ENCODE measurements at places on chromosomes 1 and 21.

DNA sequence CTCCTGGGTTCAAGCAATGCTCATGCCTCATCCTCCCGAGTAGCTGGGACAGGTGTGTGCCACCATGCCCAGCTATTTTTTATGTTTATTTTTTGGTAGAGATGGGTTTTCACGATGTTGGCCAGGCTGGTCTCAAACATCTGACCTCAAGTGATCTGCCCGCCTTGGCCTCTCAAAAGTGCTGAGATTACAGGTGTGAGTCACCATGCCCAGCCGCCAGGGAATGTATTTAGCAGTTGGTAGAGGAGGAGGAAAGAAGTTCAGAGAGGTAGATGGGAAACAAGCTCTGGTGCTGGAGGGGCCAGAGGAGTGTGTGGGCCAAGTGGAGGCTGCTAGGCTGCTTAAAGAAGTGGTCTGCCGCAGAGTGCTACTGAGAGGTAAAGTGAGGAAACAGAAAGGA is 6.0 kb downstream of the DOP1B start:
- DNase-seq = no peak

DNA sequence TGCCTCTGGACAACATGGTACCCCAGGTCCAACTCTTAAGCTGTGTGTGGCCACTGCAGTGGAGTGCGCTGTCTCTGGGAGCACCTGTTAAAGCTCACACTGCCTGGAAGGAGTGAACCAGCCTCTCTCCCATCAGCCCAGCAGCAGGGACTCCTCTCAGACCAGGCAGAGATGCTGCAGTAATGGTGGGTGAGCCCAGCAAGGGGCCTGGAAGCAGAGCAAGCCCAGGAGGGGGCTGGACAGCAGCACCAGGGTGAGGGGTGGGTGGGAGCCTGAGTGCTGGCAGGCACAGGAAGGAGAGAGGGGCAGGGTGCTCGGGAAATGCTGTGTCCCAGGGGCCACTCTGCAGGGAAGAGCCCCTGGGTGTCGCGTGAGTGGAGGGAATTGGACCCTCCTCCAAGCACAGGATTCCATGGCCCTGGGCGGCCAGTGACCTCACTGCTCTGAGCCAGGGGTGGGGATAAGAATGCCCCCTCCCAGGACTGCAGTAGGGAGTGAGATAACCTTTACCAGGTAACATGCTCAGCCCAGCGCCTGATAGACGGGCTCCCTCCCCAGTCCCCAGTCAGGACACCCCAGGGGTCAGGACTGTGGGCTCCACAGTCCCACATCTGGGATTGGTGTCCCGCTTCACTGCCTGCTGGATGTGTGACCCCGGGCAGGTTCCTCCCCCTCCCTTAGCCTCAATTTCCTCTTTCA is 313.1 kb downstream of the MATN1 start:
- no peak for DNase-seq

GRCh38 chr1:159913451-159914192 is 11.7 kb downstream of the TAGLN2 start:
- no peak for DNase-seq

DNA sequence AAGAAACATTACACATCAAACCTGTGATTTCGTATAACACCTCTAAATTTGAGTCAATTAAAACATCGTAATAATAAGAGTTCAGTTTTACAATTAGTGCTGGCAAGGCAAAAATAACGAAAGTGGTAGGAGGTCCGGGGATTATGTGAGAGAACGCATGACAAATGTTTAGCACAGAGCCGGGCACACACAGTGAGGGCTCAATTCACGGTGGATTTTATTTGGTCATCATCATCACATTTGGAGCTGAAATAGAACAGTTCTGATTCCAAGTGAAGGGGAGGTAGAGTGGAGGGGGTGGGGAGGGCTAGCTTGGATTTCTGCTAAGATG is 20.0 kb downstream of the H3-3A start:
- DNase-seq = no peak

Data from left colon (tissue), 2 donors.